ENCODE measurements at places on chromosomes 4 and X. TPM values are rescaled to one million over a fixed set of nuclear protein-coding genes. Genes with fewer than 3 reads are reported as not detected.

The SSX3 gene
- not detected for total RNA-seq

The RTL9 gene
- 1.5 TPM for total RNA-seq

The MAGT1 gene
- 70.6 TPM for total RNA-seq

The PPP2R2C gene
- not detected for total RNA-seq

GRCh38 chrX:115719171-115719570 lies 158.2 kb downstream of the PLS3 start:
- DNase-seq = no peak

DNA sequence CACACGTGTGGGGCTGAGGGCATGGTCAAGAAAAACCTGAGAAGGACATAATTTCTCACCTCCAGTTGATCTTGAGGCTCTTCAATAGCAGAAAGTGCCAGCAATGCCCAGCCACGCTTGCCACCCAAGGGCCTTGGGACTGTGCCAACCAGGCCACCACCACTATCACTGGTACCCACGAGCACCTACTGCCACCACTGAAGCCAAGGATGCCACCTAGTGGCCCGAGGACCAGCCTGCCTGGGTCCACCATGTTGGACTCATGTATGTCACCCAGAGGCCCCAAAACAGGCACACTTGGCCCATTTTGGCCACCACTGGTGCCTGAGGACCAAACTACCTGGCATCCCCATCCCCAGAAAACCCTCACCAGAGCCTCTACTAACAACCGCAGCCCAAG lies 191.8 kb downstream of the ADAM29 start:
- DNase-seq = no peak
